Activated CD8-positive, alpha-beta T cell treated with anti-CD3 and anti-CD28 coated beads, Interleukin-2, amount 10 ng/mL, durations not matched to agents 7 days and 5 days (primary cell): ENCODE measurements at places on chromosomes 11 and 22. TPM values are rescaled to one million over a fixed set of nuclear protein-coding genes. Genes with fewer than 3 reads are reported as not detected.
A peak's percentile ranks its signal among the peaks of the same experiment; 100 is the strongest.

GRCh38 chr22:41485033-41485432 is 16.1 kb downstream of the ACO2 start:
- peaks cover 14% of the 10 kb centered on the region for H3K4me1 ChIP-seq
- H3K36me3 ChIP-seq, result no peaks in the 10 kb centered on the region
- no peaks in the 10 kb centered on the region for H3K27me3 ChIP-seq
- H3K27ac ChIP-seq, result no peak overlapping the region
- H3K4me3 ChIP-seq, result no peak overlapping the region

GRCh38 chr22:33853200-33854097 is 66.8 kb downstream of the LARGE1 start:
- H3K4me1 ChIP-seq, result peaks cover 9% of the 10 kb centered on the region
- H3K27me3 ChIP-seq, result no peaks in the 10 kb centered on the region
- DNase-seq, result peak; percentile 26
- H3K4me3 ChIP-seq, result peak overlapping the region; percentile 54

- peak overlapping the region; percentile 76 for H3K27ac ChIP-seq
- peaks cover 12% of the 10 kb centered on the region for H3K4me1 ChIP-seq
- peak; percentile 30 for DNase-seq
- no peaks in the 10 kb centered on the region for H3K36me3 ChIP-seq
Observed at GRCh38 chr22:38109371-38110001, 998 bp downstream of the BAIAP2L2 start.

PIWIL4 gene
- total RNA-seq, result 0.53 TPM

TEX54 gene
- total RNA-seq, result not detected

C11orf97 gene
- total RNA-seq, result not detected

NXPE4 gene
- not detected for total RNA-seq

DNA sequence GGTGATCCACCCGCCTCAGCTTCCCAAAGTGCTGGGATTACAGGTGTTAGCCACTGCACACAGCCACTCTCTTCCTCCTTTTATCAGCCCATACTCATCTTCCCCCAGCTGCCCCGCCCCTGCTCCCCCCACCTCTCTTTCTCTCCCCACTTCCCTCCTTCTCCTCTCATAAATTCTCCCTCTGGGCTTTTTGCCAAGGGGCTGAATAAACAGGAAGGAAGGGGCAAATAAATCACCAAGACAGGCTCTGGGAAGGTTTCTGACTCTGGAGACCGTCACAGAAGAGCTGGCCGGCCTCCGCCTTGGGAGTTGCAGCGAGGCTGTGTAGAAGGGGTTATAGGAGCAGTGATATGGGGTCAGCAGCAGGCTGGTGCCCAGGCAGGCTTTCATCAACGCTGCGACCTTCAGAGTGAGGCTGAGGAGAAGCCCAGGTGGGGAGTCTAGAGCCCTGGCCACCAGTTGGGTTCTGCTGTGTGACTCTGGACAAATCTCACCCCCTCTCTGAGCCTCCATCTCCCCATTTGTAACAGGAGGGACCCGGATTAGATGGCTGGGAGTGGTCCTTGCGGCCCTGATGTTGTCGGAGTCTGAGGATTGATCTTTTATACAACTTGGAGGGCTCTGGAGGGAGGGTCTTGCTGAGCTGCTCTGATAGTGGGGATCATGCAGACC is 62.6 kb upstream of the RASD2 start:
- DNase-seq, result no peak
- H3K36me3 ChIP-seq, result no peaks in the 10 kb centered on the region
- no peak overlapping the region for H3K4me3 ChIP-seq

GRCh38 chr11:90220391-90220790 is 2.5 kb downstream of the CHORDC1 start:
- H3K4me1 ChIP-seq, result peaks cover 52% of the 10 kb centered on the region
- peak overlapping the region; percentile 98 for H3K4me3 ChIP-seq
- peak overlapping the region; percentile 12 for H3K27ac ChIP-seq
- peaks cover 47% of the 10 kb centered on the region for H3K36me3 ChIP-seq

DNA sequence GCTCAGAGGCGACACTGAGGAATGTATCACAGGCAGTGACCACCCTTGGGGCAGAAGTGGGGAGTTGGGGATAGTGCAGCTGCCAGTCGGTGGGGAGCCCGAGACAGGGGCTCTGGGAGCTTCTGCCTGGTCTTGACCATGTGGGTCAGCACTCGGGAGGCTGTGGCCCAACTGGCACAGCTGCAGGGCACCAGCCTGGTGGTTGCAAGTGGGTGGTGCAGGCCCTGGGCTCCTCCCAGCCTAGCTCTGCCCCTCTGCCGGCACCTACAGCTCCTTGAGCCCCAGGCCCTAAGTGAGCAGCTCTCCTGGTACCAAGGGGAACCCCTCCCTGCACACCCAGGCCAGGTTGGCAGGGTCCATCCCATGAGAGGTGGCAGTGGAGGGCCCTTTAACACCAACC is 12.6 kb upstream of the RASL10A start:
- no peak overlapping the region for H3K4me3 ChIP-seq
- H3K27ac ChIP-seq, result no peak overlapping the region
- peaks cover 7% of the 10 kb centered on the region for H3K36me3 ChIP-seq
- no peaks in the 10 kb centered on the region for H3K27me3 ChIP-seq
- no peak for DNase-seq
- H3K4me1 ChIP-seq, result no peaks in the 10 kb centered on the region
